Fibroblast of lung (primary cell): ENCODE measurements at places on chromosomes 7 and 10. TPM values are rescaled to one million over a fixed set of nuclear protein-coding genes. Genes with fewer than 3 reads are reported as not detected.

CUX1 gene
- 36.0 and 38.1 TPM in 2 replicates for total RNA-seq

MYL10 gene
- not detected in 2 replicates for total RNA-seq

FGFBP3 gene
- total RNA-seq: 0.26 and 0.50 TPM in 2 replicates

GATA3 gene
- total RNA-seq: not detected in 2 replicates

HBP1 gene
- total RNA-seq: 122 and 127 TPM in 2 replicates

SPDYE9 gene
- total RNA-seq: not detected in 2 replicates

HHEX gene
- 3.1 and 3.5 TPM in 2 replicates for total RNA-seq

NUTM2E gene
- under 0.01 TPM in 1 of 2 replicates, not detected in the other for total RNA-seq

BTBD16 gene
- not detected in 2 replicates for total RNA-seq

AKR1C1 gene
- 72.2 and 154 TPM in 2 replicates for total RNA-seq

GRM3 gene
- not detected in 2 replicates for total RNA-seq

FAM237B gene
- total RNA-seq: under 0.01 TPM in 1 of 2 replicates, not detected in the other

ELN gene
- 2.1 and 6.4 TPM in 2 replicates for total RNA-seq

CUBN gene
- total RNA-seq: 0.51 and 1.3 TPM in 2 replicates

LRRTM3 gene
- not detected in 2 replicates for total RNA-seq

IFIT2 gene
- total RNA-seq: 11.6 and 21.6 TPM in 2 replicates

SPDYE2B gene
- not detected in 2 replicates for total RNA-seq

IDI1 gene
- 91.7 and 202 TPM in 2 replicates for total RNA-seq

UPF2 gene
- 16.4 and 22.6 TPM in 2 replicates for total RNA-seq

SNX10 gene
- total RNA-seq: under 0.01 and 0.26 TPM in 2 replicates

C7orf57 gene
- total RNA-seq: not detected in 2 replicates

NPY4R2 gene
- total RNA-seq: not detected in 2 replicates

OPN4 gene
- not detected in 2 replicates for total RNA-seq

HECW1 gene
- 0.77 and 6.1 TPM in 2 replicates for total RNA-seq

SFTPA1 gene
- total RNA-seq: not detected in 2 replicates

IFIT1B gene
- under 0.01 TPM in 1 of 2 replicates, not detected in the other for total RNA-seq

C10orf53 gene
- total RNA-seq: not detected in 2 replicates

MYH16 gene
- not detected in 2 replicates for total RNA-seq

SPDYE1 gene
- total RNA-seq: under 0.01 TPM in 1 of 2 replicates, not detected in the other

PROSER2 gene
- 1.8 and 2.6 TPM in 2 replicates for total RNA-seq

OR6V1 gene
- not detected in 2 replicates for total RNA-seq

NXPH1 gene
- total RNA-seq: not detected in 2 replicates

ARHGAP22 gene
- 21.3 and 75.5 TPM in 2 replicates for total RNA-seq

PHTF2 gene
- total RNA-seq: 14.4 and 25.9 TPM in 2 replicates

CEP55 gene
- total RNA-seq: 2.1 and 19.0 TPM in 2 replicates

CPED1 gene
- 84.0 and 196 TPM in 2 replicates for total RNA-seq

ADRA2A gene
- total RNA-seq: under 0.01 TPM in 2 replicates
